ENCODE measurements at places on chromosomes 7 and 10.
A peak's percentile ranks its signal among the peaks of the same experiment; 100 is the strongest.

GRCh38 chr10:132418527-132419416, 21.8 kb downstream of the PWWP2B start:
- DNase-seq: peak; percentile 50

DNA sequence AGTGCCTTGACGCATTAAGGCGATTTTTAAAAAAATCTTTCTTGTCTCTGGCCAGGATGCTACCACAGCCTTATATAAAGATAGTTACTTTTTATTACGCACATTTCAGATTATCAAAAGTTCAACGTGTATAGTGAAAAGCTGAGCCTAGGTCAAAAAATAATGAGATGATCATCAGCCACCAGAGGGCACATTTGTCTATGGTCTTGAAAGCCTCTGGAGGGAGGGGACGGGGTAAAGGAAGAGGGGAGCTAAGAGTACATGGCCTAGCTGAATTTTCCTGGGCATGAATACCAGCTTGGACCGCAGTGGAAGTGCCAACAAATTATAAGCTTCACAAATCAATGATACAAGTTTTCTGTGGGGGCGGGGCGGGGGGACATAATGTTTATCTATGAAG, 285.9 kb upstream of the SMIM30 start:
- DNase-seq: peak; percentile 5

DNA sequence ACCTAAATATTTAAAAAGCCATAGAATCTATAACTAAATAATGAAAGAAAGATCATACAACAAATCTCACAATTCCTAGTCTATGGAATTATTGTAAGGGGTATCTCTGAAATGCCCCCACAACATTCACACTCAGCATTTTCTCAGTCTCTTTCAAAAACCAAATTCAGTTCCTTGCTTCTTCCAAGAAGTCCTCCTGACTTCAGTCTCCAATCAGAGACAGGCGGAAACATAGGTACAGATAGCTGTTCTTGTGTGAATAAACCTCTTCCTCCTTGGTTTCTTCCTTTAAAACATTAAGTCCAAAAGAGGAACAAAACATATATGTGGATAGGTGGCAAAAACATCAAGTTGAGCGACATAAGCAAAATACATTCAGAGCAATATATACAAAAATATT, 13.9 kb upstream of the FBXW4 start:
- DNase-seq: no peak

- DNase-seq: no peak
Observed at GRCh38 chr10:62059217-62059920, 157.9 kb downstream of the ARID5B start.

DNA sequence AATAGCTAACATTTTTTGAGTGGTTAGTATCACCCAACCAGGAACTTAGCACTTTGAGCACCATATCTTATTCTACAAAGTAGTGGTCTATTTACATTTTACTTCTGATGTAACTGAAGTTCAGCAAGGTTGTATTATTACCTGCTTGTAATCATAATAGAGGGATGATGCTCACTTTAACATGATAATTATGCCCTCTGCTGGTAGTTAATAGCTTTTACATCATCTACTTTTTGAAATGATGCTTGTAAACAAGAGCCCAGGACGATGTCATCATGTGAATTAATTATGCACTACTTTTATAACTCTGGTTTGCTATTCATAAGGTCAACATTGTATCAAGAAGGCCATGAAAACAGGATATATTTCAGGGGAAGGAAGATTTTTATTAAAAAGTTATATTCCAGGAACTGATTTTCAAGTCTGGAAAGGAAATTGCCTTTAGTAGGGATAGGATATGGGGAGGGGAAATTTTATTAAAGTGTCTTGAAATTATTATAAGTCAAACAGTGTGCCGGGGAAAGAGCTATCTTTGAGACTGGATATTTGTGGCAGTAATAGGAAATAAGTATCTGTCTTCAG, 80.3 kb upstream of the SCIN start:
- peak; percentile 65 for DNase-seq

DNA sequence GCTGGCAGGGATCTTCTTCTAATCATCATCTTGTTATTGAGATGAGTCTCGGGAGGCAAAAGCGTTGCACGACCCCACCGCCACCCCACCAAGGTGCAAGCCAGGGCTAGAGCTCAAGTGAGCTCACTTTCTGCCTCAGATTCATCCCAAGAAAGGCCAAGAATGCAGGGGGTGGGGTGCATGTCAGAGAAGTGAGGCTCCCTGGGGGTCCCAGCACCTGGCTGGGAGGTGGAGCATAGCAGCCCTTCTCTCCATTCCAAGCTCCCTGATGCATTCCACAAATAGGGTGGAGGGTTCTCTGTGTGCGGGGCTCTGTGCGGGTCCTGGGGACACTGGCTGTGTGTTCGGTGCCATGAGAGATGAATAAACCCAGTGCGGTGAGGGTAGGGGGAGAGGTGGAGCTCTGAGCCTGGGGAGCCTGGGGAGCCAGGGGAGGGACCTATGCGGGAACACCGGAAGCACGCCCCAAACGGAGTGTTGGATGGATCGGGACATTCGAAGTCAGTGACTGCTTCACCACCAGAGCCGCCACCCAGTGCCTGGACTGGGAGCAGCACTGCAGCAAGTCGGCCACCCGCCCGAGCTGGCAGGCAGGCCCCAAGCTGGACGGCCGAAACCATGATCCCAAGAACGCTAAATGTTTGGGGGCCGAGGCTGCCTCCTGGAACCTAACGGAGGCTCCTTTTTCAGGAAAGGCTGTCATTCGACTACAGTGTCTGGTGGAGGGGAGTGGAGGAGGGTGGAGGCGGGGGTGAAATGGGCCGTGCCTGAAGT, 17.9 kb upstream of the HMX3 start:
- no peak for DNase-seq

DNA sequence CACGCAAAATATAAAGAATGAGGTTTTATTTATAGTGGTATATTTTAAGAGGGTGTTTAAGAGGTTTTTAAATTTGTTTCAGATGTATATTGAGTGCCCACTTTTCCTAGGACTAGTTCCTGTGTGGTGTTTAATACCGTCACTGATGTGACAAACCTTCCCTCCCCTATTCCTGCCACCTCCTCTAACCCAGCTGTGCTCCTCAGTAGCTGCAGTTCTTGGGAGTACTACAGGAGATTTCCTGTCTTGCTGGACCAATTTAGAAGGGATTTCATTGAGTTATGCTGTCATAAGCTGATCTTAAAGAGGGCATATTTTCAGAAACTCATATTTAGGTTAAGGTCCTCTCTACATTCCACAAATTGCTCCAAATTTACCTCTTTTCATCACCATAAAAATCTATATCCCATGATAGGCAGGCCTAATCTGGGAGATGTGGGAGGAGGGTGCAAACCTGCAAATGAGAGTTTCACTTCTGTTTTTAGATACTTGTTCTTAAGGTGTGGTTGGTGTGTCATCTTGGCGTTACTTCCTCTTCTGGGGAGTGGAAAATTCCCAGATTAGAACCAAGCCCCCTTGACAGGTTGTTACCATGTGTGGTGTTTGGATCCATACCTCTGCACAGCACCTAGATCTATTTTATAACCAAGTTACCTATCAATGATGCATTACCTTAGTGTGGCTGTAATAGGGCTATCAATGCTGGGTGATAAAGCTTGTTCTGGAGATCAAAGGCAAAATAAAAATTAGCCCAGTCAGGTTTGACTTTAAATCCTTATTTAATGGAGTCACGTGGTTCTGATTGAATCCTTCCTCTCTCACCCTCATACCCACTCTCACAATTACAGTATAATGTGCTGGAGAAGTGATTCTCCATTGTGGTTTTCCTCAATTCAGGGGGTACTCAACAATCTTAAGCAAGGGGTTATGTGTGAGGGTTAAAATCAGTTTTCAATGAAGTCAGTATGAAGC, 141.1 kb downstream of the CDK14 start:
- DNase-seq: no peak

GRCh38 chr10:5560817-5561703, 36.3 kb downstream of the CALML3 start:
- DNase-seq: no peak

DNA sequence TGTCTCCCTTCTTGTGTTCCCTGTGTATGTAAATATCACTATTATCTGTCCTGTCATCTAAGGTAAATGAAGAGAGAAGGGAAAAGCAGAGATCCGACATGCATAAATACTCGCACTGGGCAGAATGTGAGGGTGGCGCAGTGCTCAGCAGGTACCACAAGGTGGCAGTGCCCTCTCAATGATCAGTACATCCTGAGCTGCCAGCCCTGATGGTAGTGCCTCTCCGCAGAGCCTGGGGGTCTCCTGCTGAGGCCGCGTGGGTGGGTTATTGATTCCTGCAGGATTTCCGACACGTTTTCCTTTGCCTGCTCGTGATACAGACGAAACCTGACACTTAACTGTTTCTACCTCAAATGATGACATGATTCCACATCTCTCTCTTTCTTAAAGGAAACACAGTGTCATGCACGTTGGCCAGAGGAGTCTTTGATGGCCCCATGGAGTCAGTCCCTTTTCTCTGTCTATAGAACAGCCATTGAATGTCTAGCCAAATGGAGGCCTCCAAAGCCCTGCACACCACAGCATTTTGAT, 19.8 kb downstream of the RGR start:
- DNase-seq: peak; percentile 36

GRCh38 chr10:13788711-13789447, 202.1 kb downstream of the PRPF18 start:
- no peak for DNase-seq

DNA sequence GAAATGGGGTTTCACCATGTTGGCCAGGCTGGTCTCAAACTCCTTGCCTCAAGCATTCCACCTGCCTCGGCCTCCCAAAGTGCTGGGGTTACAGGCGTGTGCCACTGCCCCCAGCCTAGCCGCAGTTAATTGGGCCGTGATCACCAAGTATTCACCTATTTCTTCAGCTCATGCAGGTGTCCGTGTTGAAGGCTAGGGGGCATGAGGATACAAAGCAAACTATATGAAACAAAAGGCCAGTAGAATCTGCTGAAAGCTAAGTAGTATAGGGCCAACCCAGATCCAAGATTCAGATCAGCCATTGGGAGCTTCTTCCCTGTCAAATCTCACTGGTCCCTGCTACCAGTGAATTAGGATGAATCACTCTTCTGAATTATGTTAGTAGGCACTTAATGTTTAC, 73.4 kb downstream of the LRRC4 start:
- DNase-seq: no peak

DNA sequence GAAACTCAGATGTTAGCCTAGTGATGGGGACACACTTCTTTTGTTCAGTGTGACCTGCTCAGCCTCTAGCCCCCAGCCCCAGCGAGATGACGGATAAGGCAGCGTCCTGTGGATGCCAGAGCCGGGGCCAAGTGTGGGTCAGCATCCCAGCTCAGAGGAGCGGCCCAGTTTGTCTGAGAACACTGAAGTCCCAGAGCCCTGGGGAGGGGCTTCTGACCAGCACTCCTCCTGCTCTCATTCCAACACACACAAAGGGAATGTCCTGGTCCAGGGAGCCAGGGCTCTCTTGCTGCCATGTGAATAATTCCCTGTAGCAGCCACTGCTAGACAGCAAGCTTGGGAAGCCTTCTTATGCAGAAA, 4.5 kb upstream of the ATP6V0E2 start:
- DNase-seq: no peak

DNA sequence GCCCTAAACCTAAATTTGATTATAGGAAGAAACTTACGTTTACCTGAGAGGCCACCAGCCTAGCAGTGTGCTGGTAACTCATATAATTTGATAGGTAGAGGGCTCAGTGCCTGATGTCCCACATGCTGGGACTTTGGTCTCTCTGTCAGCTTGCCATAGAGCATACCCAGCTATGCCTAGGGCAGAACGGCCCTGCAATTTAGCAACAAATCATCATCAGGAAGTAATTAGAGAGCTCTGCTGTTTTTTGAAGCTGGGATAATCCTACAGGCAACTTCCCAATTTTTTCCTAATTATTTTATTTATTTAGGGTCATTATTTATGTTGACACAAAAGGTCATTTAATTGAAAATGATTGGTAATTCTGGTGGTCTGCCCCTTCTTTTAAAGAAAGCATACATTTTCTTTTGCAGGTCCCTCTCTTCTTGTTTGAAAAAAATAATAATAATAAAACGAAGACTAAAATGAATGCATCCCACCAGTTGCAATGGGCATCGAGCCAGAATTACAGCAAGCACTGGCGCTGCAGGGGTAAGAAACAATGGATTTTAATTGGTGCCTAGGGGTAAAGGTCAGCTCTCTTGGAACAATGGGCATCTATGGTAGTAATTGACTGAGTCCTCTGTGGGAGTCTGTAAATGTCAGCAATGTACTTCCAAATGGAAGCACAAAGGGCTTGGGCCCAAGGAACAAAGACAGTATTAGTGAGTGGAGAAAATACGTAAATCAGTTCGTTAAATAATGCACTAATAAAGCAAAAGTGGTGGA, 348.0 kb downstream of the SORCS1 start:
- DNase-seq: no peak

DNA sequence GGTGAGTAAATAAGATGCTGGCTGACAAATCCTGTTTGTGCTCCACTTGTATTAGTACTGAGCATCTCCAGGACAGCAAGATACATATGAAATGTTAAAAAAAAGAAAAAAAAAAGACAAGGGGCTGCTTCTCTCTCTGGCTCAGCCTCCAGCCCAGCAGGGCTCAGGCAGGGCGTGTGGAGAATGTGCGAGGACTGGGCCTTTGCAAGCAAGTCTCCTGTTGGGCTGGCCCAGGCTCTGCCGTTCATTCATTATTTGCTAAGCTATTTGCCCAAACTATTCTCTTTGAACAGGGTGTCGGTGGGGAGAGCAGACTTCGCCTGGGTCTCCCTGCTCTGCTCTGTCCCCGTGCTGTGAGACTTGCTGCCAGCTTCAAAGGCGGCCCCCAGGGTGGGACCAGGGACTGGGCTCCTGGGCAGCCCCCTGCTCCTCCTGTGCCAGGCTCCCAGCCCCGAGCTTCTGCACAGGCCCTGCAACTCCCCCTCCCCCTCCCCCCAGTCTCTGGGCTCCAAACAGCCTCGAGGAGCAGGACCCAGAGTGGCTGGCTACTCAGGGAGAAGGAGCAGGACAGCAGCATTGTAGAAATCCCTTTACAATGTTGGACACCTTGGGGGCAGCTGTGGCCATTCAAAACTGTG, 25.6 kb upstream of the MGMT start:
- DNase-seq: no peak

GRCh38 chr10:128927497-128928161, 539.4 kb upstream of the MGMT start:
- no peak for DNase-seq

Measured in renal cortical epithelial cell (primary cell).